ENCODE measurements at places on chromosomes 11 and 22.
A peak's percentile ranks its signal among the peaks of the same experiment; 100 is the strongest.

- DNase-seq = peak; percentile 66
Measured at GRCh38 chr11:57277845-57278720, 41.0 kb upstream of the APLNR start.

- no peak for DNase-seq
Measured at GRCh38 chr22:29524442-29525191, 28.9 kb downstream of the THOC5 start.

DNA sequence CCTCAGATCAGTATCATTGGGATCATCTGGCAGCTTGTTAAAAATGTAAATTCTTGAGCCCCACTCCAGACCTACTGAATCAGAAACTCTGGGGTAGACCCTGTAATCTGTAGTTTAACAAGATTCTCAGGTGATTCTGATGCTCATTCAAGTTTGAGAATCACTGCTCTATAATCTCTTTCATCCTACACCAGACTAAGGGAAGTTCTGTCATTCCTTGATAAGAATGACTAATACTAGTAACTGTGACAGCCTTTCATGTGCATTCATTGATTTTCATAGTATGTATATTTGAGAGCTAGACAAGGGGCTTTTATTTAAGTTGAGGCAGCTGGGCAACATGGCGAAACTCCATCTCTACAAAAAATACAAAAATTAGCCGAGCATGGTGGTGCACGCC is 30.0 kb downstream of the NAT10 start:
- no peak for DNase-seq

DNA sequence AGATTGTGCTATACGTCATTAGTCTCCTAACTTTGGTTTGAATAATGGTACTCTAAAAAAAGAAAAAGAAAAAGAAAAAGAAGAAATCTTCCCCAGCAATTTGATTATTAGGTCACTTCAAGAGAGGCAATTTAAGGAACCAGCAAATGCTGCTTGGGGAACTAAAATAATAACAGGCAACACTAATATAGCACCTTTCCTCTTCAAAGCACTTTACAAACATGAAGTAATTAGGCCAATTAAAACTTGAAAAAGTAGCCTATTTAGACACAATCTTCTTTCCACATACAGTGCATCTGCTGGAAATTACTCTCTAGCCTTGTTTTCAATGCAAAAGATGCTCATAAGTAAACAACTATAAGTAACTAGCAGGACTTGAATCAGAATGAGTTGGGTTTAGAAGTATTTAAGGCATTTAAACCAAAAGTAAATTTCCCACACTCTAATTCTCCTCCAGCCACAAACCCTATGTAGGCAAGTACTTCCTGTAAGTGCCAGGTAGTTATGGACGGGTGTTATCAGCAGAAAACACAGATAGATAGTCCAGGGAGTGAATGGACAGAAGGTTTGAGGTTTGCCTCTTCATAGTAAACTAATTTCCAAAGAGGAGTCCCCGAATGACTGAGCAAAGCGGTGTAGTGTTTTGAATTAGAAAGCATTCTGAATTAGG is 44.5 kb downstream of the LRRC4C start:
- DNase-seq = no peak

DNA sequence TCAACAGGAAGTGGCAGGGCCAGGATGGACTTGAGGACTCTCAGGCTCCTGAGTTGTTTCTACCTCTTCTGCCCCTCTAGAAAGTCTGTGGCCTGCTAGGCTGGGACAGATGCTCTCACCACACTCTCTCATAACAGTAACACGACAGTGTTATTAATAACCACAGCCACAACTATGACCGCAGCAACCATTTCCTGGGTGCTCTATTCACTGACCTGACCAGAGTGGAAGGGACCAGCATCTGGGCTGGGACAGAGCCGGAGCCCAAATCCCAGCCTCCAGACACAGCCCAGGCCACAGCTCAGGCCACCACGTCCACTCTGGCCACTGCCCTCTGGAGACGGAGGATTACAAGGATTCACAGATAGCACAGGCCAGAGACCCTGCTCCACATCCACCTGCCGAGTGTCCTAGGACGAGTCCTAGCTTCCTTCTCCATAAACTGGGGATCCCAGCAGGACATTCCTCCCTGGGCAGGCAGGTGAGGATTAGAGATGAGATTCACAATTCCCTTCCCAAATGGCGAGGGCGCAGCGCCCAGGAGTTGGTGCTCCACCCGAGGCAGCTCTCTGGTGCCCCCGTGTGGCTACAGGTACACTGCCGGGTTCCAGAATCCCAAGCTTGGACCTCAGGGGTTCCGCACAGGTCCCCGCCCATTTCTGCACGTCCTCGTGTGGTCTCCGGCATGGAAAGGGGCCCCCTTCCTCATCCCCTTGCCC is 7.1 kb downstream of the PNPLA5 start:
- no peak for DNase-seq

GRCh38 chr11:124402326-124402922 is 3.6 kb upstream of the OR8B3 start:
- DNase-seq = no peak

- no peak for DNase-seq
Measured at GRCh38 chr11:331358-332060, 10.8 kb upstream of the IFITM3 start.

- DNase-seq = no peak
Measured at GRCh38 chr11:2088746-2089535, 50.2 kb downstream of the IGF2 start.

DNA sequence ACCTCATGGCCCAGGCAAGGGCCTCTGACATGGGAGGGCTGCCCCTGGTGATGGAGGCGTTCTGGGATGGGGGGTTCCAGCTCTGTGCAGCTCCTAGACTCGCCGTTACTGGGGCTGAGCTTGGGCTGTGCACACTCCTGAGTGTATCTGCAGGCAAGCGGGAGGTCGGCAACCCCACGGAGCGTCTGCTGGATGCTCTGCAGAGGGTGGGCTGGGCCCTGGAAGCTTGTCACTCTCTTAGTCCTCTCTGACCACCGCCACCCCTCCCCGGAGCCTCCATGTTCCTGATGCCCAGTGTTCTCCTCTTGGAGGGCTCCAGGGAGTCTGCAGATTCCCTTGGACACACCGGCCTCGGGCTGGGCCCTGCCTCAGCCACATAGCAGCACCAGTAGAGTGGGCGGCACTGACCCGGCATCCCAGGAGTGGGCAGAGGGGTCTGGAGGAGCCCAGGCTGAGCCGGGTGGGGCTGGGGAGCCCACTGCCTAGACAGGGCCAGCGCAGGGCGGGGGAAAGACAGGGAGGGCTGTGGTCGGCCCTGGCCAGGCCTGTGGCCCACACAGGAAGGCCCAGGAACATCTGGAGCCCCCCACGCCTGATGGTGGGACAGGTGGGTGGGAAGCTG is 20.6 kb upstream of the MUC5B start:
- DNase-seq = no peak

GRCh38 chr11:36748836-36749235 is 150.8 kb upstream of the RAG2 start:
- DNase-seq = no peak

DNA sequence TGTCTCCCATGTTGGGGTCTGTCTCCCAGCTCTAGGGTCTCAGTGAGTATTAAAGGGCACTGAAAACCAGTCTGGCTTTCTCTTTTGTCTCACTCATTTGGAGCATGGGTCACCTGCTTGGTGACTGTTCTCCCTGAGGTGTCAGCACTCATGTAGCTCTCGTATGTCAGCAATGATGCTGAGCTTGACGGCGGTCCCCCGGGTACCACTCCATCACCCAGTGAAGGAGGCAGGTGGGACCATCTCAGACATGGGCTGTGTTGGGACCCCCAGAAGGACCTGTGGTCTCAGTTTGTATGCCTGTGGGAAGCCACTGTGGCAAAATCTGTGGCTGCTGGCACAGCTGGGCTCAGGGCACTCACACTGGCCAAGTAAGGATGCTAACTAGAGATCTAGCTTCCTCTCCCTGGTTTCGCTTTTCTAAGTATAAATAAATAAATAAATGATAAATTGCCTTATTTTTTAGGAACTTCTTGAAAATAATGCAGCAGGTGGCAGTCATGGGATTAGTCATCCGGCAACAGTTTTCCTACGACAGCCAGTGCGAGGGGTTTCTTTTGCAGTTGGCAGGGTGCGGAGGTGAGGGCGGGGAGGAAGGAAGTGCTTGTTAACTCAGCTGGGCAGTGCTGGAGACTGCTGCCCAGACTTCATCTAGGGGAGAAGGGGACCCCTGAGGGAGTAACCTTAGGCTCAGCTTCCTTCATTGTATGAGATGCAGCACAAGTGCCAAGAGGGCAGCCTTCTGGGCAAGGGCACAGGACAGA is 48.8 kb downstream of the OSBP2 start:
- no peak for DNase-seq
